ENCODE measurements at places on chromosomes 12 and 14.

- DNase-seq, result no peak
These were observed 197.9 kb upstream of the ALG10B start for GRCh38 chr12:38118632-38119031.

DNA sequence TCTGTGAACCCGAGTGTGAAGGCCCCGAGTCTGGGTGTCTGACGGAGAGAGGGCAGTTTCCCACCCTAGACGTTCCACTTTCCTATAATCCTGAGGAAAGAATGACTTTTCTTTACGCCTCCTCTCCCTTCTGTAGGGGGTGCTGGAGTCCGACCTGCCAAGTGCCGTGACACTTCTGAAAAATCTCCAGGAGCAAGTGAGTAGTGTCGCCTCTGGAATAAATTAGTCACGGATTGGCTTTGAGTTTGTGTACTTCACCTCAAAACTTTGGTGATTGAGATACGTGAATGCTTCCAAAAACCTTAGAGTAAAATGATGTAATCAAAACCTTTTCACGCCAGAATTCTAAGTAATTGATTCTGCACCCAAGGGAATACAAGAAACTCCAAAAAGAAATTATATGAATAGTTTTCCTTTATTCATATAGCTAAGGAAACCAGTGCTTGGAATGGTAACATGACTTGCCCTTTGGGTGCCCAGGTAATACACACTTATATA, 452 bp downstream of the NGDN start:
- DNase-seq, result no peak

GRCh38 chr12:110344657-110345056, 58.9 kb downstream of the ANAPC7 start:
- no peak for DNase-seq

DNA sequence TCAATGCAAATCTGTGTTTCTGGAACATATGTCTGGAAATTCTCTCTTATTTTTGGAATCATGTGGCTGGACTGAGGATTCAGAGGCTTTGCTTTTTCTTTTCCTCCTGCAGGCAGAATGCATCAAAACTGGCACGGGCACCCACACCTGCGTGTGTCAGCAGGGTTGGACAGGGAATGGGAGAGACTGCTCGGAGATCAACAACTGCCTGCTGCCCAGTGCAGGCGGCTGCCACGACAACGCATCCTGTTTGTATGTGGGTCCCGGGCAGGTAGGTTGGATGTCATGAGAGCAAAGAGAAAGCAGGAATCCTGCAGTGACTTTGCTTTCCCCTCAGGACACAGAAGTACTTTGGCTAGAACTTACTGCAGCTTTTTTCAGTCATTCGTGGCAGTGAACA, 90.3 kb downstream of the STAB2 start:
- peak; percentile 87 for DNase-seq

GRCh38 chr14:59376686-59377085, 88.5 kb downstream of the GPR135 start:
- no peak for DNase-seq

GRCh38 chr12:125225641-125226040, 160.4 kb downstream of the AACS start:
- no peak for DNase-seq

DNA sequence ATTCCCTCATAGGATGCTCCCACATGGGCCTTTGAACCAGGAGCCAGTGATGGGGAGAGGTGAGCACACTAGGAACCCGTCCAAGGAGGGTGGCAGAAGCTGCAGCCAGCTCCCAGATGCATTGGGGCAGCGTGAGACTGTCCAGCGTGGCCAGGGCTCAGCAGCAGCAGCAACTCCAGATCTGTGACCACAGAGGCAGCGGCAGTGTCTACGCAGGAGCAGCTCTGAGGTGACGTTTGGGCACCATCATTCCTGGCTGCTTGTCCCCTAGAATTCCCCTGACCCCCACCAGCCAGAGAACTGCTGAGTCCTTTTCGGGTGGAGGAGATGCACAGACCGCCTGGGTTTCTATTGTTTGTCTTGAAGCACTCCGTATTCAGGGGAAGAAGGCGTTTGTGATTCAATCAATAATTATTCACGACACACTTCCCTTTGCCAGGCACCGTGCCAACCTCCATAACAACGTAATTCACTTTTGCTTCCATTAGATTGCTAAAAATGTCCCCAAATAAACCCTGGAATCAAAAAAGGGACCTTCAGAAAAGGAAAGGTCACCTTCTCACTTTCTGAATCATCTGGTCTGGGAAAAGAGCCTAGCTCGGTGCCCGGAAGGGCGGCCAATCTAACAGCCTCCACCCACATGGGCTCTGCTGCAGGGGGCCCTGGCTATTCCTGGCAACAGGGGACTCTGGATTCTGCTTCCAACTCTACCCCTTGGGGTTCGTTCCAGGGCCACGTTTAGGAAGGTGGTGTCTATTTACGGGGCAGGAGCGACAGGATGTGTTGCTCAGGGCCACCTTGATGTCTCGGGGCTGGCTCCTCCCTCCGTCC, 11.4 kb upstream of the BDKRB2 start:
- DNase-seq, result no peak
